Stimulated activated CD8-positive, alpha-beta memory T cell treated with anti-CD3 and anti-CD28 coated beads, Interleukin-15, amount 100 ng/mL, for 48 hours (primary cell): ENCODE measurements at places on chromosomes 6 and 20.

DNA sequence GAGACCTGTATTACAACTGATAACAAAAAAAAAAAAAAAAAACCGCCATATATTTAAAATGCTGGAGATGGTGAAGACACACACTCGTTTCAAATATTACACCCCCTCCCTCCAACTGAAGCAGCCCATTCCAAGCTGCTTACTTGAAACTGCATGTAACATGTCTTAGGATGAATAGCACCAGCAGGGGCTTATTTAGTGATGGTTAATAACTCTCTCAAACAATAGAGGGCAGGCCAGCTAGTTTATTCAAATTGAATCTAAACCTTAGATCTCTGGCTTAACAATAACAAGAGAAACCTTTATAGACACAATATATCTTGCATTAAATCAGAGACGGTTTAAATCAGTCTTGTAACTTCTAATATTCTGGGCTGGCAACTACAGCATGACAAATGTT lies 9.3 kb upstream of the JPH2 start:
- no peak for DNase-seq

- no peak for DNase-seq
Measured at GRCh38 chr6:28134015-28134414, 7.7 kb upstream of the ZKSCAN8 start.

DNA sequence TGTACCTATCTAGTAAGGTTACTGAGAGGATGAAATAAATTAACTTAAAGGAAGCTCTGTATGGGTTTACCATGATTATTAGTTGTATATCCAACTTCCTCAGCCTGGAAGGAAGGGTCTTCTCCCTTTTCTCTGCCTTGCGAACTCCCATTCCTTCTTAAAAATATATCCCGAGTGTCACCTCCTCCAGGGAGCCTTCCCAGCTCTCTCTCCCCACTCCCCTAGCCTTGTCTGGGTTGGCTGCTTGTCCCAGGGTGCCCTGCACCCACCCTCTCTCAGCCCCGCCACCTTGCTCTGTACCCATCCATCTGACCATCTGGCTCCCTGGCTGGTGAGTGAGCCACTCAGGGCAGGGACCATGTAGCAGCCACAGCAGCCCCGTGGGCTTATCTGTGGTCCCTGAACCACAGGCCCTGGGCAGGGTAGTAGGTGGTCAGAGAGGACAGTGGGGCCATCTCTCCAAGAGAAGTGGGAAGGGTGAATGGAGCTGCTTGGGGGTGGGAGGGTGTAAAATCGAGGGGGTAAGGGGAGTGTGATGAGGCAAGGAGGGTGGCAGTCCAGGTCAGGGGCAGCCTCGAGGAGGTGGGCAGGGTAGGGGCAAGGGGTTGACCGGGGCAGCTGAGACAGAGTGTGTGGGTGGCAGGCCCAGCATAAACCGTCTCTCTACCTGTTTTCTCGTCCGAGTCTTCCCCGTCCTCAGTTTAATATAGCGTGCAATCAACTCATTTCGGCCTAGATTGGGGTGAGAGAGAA lies 12.8 kb downstream of the TEAD3 start:
- DNase-seq: no peak

GRCh38 chr6:21496196-21496595 lies 97.4 kb upstream of the SOX4 start:
- DNase-seq: no peak

- DNase-seq: no peak
Measured at GRCh38 chr20:16712511-16712947, 17.3 kb upstream of the SNRPB2 start.
